CD4-positive, alpha-beta T cell treated with Interleukin-17A for 4 hours (primary cell): ENCODE measurements at places on chromosomes 4 and X.
A peak's percentile ranks its signal among the peaks of the same experiment; 100 is the strongest.

DNA sequence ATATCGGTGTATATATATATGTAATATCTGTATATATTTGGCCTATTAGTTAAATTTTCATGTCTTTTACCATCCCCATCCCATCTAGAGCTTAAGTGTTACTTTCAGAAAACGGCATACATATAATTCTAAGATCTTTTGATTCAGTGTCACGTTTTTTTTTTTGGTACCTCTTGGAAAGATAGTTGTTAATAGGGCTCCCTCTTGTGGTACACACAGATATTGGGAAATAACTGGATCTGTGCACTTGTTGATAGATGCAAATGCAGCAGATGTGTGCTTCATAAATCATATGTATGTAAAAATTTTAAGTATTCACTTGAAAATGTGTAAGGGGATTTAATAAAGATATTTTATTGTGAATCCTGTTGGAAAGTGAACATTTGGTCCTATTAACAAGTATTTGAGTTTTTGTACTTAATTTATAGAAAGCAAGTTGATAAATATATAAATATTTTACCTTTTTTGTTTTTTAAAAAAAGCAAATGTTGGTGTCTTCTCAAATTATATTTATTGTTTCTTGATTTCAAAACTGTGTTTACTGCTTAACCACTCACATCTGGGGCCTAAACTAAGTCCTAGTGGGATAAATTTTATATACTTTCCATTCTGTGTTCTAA is 74.7 kb downstream of the PAQR3 start:
- DNase-seq: peak; percentile 18

GRCh38 chrX:73562458-73562857 is 539 bp upstream of the CHIC1 start:
- DNase-seq: no peak

DNA sequence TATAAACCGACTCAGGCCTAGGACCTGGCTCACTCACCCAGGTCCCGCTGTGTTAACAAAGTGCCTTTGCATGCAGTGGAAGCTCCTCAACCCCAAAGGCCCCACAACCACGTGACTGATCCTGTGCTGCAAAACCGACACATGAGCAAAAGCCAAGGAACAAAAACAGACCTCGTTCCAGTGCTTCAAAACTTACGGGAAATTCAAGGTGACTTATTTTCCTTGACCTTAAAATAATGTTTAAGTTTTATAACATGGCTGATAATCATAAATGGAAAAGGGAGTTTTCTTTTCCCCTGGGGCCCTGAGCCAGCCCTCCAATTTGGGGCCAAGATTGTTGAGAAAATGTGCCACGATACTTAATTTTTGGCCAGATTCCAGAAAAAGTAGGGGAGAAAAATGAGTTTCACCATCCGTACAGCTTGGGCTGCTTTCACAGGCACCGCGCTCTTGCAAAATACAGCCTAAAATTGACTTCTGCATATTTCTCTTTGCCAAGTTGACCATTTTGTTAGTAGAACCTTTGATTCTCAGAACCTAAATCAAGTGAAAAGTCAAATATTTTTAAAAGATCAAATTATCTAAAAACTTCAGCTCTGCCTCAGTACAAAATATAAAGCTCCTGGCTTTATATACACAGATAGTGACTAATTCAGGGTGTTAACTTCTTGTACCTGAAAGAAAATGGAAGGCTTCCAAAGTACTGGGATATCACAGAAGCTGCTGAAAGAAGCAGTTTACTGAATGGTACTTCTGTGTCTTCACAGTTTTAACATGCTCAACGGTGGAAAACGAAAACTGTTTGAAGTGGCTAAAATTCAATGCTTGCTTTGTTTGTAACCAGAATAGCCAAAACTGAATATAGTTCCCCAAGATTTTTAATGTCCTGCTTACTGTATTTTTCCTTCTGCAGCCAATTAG is 93.8 kb downstream of the APBB2 start:
- DNase-seq: no peak

DNA sequence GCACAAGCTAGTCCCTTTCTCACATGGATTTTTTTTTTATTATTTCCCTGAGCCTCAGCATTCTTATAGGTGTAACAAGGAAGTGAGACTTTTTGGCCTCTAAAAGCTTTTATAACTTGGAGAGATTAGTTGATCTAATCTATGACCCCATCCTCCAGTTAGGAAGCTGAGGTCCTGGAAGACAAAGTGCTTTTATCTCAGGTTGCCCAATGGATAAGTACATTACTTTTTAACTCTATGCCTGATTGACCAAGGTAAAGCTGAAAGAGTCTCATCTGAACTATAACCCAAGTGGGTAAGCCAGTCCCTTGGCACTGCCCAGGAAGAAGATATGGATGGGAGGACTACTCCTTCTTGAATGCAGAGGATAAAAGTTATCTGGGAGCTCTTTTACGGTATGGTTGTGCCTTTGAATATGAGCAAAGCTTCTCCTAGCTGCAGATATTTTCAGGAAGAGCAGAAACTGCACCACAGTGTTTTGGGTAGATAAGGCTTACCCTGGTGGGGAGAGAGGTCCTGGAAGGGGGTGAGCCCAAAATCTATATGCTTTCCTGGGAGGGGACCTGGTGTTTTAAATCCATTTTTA is 40.2 kb downstream of the VSIG4 start:
- DNase-seq: no peak

DNA sequence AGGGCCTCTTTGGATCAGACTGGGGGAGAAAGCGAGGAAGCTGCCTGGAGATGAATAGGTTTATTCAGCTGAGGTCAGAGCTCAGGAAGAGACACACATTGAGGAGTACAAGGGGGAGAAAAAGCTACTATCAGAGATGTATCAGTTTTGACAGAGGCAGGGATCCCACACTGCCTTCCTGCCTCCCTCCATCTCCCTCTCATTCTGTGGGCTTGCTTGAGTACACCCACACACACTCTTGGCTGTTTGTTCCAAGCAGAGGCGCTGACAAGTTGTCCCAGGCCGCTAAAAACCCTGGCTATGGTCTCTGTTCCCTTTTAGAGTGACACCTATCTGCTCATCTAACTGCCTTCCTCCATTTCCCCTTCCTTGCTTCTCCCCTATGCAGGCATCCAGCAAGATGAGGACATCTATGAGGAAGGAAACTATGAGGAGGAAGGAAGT is 5.2 kb downstream of the TSPYL2 start:
- DNase-seq: no peak
